ENCODE measurements at places on chromosomes 16 and 17.

- DNase-seq: no peak
Measured at GRCh38 chr16:74591876-74592650, 14.9 kb downstream of the GLG1 start.

GRCh38 chr17:82662711-82663261 is 14.5 kb upstream of the WDR45B start:
- DNase-seq: no peak

GRCh38 chr17:43637563-43638323 is 24.0 kb downstream of the MEOX1 start:
- no peak for DNase-seq

- no peak for DNase-seq
Measured at GRCh38 chr17:76356803-76357456, 3.2 kb upstream of the PRPSAP1 start.

- DNase-seq: no peak
Measured at GRCh38 chr17:38469875-38470274, 41.6 kb downstream of the ARHGAP23 start.

- DNase-seq: no peak
Measured at GRCh38 chr17:32631341-32632096, 144.7 kb downstream of the CDK5R1 start.

- DNase-seq: no peak
Measured at GRCh38 chr17:53560953-53561352, 261.8 kb upstream of the KIF2B start.

DNA sequence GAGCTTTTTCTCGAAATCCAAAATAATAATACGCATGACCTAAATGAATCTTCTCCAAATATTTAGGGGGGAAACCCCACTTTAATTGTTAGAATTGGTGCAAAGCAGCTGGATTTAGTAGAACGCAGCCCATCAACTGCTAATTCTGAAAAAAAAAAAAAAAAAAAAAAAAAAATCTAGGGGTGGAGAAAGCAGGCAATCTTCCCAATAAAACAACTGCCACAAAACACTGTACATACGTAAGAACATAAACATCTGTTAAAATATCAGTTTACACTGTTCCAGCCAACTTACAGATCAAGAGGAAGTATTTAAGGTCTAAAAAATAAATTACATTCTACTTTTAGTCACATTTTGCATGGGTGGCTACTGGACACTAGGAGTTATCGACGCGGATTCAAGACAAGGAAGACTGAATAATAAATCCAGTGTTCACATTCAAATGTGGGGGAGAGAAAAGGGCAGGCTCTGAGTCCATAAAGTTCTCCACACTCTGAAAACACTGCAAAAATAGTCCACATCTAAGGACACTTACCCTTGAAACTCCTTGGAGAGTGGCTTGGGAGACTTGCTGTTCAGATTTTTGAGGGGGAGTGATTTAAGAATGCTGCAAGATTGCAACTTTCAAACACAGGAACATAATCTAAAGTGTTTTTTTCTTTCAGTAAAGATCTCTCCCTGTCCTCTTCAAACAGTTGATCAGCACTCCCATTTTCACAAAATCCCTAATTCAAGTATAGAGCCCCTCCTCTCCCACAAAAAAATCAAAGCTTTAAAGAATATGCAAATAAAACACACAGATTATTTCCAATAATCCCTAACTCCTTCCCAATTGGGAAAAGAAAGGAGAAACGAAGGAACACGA is 1.3 kb downstream of the APPBP2 start:
- DNase-seq: no peak

DNA sequence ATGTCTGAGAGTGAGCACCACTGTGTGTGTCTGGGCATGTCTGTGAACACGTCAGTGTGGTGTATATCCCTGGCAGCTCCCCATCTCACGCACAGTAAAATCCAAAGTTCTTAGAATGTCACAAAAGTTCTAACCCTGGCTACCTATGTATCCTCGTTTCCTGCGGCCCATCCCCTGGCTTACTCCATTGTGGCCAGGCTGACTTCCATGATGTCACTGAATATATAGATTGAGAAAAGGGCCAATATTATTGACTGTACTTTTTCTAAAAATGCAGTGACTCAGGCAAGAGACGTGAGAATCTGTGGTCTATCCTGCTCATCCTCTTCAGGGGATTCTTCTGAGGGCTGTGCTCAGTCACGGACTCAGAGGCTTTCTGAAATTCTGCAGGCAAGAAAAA is 963 bp upstream of the METTL22 start:
- DNase-seq: no peak

DNA sequence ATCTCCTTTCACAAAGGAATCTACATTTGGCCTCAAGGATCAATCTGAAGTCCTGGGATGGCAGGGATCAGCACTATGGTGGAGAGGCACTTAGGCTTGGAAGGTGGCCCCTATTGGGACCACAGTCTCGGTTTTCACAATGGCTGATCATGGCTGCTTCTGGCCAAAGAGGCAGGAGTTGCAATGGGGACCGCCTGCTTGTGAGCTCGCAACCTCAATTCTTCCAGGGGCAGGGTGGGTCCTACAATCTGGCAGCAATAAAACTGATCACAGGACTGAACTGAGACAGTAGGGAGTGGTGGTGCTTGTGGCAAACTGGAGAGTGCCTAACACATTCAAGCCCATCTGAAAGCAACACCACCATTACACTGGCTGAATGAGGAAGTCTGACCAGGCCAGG is 83.1 kb downstream of the NETO2 start:
- DNase-seq: no peak

- no peak for DNase-seq
Measured at GRCh38 chr16:2767140-2767731, 9.8 kb downstream of the ELOB start.

GRCh38 chr16:71927787-71928186 is 32.5 kb downstream of the IST1 start:
- DNase-seq: no peak

DNA sequence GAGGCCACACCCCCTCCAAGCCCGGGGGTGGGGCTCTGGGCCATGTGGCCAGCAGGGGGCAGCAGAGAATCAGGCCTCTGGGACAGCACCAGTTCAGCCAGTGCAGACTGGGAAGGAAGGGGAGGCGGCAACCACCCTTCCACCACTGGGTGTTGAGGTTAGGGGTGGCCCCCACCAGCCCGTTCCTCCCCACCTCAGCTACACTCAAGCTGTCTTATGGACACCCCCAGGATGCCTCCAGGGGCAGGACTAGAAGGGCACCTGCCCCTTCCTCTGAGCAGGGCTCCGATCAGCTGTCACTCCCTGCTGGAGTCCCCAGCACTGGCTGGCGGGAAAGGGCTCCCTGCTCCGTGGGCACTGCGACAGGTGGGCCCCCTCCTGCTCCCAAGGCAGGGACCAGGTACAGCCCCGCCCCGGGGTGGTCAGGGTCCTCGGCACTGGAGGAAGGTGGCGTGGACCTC is 21.8 kb downstream of the KATNB1 start:
- no peak for DNase-seq
